Small intestine (tissue), 16 donors: ENCODE measurements at places on chromosomes 5 and 9. TPM values are rescaled to one million over a fixed set of nuclear protein-coding genes. Genes with fewer than 3 reads are reported as not detected.

The CCL27 gene
- polyA plus RNA-seq = 0.09 TPM

The SPATA9 gene
- polyA plus RNA-seq = not detected

The UNC13B gene
- 23.6 TPM for polyA plus RNA-seq

The AGXT2 gene
- 1.1 TPM for polyA plus RNA-seq

The PCDHGA3 gene
- not detected for polyA plus RNA-seq

The RANBP17 gene
- polyA plus RNA-seq = 6.1 TPM

The LIX1 gene
- not detected for polyA plus RNA-seq

The POU5F2 gene
- polyA plus RNA-seq = 0.03 TPM

The DOCK8 gene
- 2.2 TPM for polyA plus RNA-seq

The EPB41L4A gene
- polyA plus RNA-seq = 3.9 TPM

The MEIKIN gene
- polyA plus RNA-seq = not detected

The CD180 gene
- 0.92 TPM for polyA plus RNA-seq

The TEX48 gene
- polyA plus RNA-seq = not detected

The ZNF454 gene
- polyA plus RNA-seq = 0.54 TPM

The PKD2L2 gene
- not detected for polyA plus RNA-seq

The ZNF366 gene
- polyA plus RNA-seq = 2.4 TPM

The PLAC8L1 gene
- polyA plus RNA-seq = not detected

The LRRC19 gene
- polyA plus RNA-seq = 8.3 TPM

The SPINK6 gene
- not detected for polyA plus RNA-seq

The PTGS1 gene
- 5.5 TPM for polyA plus RNA-seq

The CATSPER3 gene
- polyA plus RNA-seq = 5.8 TPM

The SNCB gene
- polyA plus RNA-seq = not detected

The SUSD3 gene
- polyA plus RNA-seq = 10.1 TPM

The INPP5E gene
- polyA plus RNA-seq = 8.9 TPM

The PTGER4 gene
- polyA plus RNA-seq = 21.1 TPM

The ARL14EPL gene
- polyA plus RNA-seq = not detected

The EMB gene
- 19.1 TPM for polyA plus RNA-seq

The CARD9 gene
- polyA plus RNA-seq = 3.8 TPM

The CARTPT gene
- polyA plus RNA-seq = 1.4 TPM

The SLC34A1 gene
- polyA plus RNA-seq = not detected

The NDUFA8 gene
- polyA plus RNA-seq = 188 TPM

The GRM6 gene
- polyA plus RNA-seq = 0.43 TPM

The SPINK7 gene
- not detected for polyA plus RNA-seq

The LCN15 gene
- polyA plus RNA-seq = 38.5 TPM

The PGM5 gene
- 1.6 TPM for polyA plus RNA-seq

The TMOD1 gene
- polyA plus RNA-seq = 1.8 TPM

The TJP2 gene
- 99.2 TPM for polyA plus RNA-seq

The MELK gene
- polyA plus RNA-seq = 13.8 TPM
